ENCODE measurements at places on chromosomes 13 and 19.

GRCh38 chr13:78102121-78102677 is 183.6 kb upstream of the EDNRB start:
- DNase-seq, result no peak

GRCh38 chr19:3343619-3344502 is 22.5 kb upstream of the NFIC start:
- DNase-seq, result no peak

GRCh38 chr19:2590630-2591399 is 111.7 kb downstream of the GNG7 start:
- no peak for DNase-seq

DNA sequence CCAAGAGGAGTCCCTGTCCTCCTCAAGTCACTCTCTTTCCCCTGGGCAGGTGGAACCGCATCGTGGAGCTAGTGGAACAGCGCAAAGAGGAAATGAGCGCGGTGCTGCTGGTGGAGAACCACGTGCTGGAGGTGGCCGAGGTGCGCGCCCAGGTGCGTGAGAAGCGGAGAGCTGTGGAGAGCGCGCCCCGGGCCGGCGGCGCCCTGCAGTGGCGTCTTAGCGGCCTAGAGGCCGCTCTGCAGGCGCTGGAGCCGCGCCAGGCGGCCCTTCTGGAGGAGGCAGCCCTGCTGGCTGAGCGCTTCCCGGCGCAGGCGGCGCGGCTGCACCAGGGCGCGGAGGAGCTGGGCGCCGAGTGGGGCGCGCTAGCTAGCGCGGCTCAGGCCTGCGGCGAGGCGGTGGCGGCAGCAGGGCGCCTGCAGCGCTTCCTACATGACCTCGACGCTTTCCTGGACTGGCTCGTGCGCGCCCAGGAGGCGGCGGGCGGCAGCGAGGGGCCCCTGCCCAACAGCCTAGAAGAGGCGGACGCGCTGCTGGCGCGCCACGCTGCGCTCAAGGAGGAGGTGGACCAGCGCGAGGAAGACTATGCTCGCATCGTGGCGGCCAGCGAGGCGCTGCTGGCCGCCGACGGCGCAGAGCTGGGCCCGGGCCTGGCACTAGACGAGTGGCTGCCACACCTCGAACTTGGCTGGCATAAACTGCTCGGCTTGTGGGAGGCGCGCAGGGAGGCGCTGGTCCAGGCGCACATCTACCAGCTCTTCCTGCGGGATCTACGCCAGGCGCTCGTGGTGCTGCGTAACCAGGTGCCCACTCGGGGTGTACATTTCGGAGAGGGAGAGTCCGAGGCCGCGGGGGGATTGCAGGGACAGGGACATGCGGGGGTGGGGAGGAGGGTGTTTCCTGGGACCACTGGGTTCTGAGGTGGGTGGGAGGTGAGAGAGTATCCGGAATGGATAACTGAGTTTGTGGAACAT is 52.8 kb downstream of the SPTBN4 start:
- no peak for DNase-seq

- DNase-seq, result no peak
These were observed 516.1 kb downstream of the DACH1 start for GRCh38 chr13:71350886-71351285.

GRCh38 chr19:46373491-46374359 is 26.8 kb downstream of the PPP5C start:
- no peak for DNase-seq

GRCh38 chr13:52936806-52937205 is 88.4 kb upstream of the PCDH8 start:
- DNase-seq, result no peak

DNA sequence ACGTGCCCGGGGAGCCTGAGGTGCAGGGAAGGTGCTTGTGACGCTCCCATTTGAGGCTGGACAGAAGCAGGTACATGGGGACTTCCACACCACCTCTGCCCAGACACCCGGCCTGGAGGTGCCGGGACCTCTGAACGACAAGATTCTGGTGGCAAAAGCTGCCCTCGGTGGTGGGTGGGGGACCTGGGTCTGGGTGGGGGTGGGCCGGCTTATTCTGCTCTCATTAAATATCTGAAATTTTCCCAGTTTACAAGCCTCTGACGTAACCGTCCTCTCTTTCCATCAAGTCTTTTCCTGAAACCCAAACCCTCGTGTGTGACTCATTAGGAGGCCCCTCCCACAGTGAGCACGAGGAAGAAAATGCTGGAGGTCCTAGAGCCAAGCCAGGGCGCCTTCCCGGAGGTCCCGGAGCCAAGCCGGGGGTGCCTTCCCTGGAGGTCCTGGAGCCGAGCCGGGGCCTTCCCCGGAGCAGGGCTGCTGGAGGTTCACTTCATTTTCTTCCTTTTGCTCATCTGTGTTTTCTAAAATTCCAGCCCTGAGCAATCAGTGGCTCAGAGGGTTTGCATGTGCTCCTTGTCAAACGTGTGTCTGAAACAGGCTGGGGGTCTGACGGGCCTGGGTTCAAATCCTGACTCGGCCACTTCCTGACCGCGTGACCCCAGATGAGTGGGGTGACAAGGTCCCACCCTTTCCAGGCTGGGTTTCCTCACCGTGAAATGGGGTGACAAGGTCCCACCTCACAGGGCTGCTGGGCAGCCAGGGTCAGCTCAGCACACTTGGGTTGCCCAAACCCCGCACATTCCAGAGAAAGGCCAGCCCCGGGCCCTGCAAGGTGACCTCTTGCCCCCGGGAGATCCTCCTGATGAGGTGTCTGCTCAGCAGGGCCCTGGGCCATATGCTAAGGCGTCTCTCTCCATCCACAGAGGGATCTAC is 10.0 kb downstream of the CFD start:
- DNase-seq, result no peak

- DNase-seq, result no peak
These were observed 161.1 kb downstream of the KCTD15 start for GRCh38 chr19:33957804-33958203.

- no peak for DNase-seq
These were observed 141.4 kb upstream of the SGCG start for GRCh38 chr13:23039266-23039935.

DNA sequence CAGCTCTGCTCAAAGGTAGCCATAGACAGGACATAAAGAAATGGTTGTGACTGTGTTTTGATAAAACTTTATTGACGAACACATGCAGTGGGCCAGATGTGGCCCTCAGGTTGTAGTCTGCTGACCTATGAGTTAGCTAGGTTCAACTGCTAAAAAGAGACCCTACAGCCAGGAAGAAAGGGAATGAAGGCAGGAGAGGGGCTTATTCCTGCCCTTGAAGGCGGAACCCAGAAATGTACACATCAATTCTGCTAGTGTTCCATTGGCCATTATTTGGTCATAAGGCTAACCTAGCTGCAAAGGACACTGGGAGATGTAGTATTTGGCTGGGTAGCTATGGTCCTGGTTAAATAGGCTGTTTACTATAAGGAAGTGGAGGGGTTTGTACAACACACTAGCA is 18.0 kb downstream of the APBA3 start:
- DNase-seq, result no peak

DNA sequence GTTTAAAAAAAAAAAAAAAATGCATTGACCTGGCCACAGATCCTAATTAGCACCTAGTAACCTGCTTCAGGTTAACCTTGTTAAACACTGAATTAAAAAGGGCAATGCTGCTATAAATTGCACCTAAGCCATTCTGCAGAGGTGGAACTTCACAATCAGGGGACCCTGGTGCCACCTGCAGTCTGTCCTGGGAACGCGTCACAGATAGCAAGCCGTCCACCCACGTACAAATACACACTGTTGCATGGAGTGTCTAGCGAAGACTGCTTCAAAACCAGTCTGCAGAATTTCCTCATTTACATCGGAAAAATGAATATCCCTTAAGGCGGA is 169.3 kb downstream of the COL4A1 start:
- DNase-seq, result no peak

- no peak for DNase-seq
These were observed 5.3 kb downstream of the DENND1C start for GRCh38 chr19:6476155-6476895.

GRCh38 chr13:31107109-31107508 is 54.6 kb downstream of the HSPH1 start:
- no peak for DNase-seq

DNA sequence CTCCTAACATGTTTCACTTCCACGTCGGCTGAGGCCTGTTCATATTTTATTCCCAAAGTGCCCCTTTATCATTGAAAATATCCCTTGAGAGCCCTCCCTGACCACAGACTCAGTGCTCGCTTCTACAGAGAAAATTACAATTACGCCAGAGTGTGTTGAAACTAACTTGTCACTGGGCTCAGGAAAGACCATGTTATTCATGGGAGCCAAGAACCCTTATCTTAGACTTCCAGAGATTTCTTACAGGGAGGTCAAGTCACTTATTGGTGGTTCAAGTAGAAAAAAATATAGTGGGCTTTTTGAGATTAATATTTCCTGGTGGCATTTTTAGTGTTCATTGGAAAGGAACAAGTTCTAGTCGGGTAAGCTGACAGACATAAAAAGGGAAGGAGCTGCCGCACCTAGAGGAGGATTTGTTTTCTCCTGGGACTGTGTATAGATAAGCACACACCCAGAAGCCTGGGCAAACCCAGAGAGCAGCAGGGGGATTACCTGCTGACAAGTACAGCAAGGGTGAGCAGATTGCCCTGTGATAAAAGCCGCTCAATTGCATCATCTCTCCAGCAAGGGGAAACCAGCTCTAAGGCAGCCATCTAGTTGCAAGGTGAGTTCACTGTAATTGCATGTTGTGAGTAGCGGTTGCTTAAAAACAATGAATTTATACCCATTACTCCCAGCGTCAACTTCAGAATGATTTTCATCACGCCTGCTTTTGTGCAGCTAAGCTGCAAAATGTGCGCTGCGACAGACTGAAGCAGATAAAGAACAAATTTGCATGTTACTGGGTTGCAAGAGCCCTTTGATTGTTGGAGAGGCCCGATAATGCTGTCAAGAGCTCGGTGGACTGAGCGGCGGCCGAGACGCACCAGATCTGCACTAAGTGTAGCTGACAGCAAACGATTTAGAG is 46.2 kb downstream of the DCT start:
- no peak for DNase-seq

DNA sequence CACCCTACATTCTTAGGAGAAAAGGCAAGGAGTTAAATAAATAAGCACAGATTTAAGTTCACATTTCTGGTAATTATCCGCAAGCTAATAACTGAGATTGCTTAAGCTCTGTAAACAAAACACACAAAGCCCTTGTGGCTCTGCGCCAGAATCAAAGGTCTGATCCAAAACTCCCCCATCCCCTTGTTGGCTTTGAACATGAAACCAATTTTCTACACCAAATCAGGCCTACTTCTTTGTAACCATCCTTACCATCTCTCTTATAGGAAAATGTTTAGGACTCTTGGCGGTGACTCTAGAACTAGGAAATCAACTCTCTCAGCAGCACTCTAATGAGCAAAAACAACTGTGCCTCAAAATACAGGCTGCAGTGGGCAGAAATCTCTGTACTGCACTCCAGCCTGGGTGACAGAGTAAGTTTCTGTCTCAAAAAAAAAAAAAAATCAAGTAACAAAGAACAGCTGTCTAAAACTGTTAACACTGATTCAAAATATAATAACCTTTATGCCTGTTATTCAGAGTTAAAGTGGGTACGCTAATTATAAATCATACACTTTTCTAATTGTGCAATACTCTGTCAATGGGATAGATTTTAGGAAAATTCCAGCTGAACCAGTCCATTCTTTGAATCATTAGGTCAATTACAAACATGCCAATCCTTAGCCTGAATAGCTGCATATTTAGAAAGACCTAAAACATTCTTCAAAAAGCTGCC is 25.8 kb downstream of the ABCC4 start:
- no peak for DNase-seq

GRCh38 chr19:46599716-46600373 is 1.3 kb upstream of the CALM3 start:
- no peak for DNase-seq

DNA sequence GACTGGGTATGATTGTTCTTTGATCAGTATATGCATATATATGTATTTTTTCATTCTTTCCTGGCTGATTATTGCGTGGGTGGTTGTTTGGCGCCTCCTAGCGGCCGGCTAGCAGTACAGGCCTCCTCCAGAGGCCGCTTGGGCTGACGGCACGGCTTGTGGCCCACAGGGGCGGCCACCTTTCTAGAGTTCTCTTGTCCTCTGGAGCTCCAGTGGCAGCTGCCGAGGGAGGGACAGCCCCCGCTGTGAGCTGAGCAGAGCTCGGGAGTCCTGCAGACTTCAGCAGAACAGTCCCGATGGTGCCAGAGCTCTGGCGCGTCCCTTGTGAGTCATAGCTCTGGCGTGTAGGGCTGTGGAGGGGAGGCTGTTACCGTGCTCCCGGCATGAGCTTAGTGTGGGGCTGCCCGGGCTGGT is 22.5 kb upstream of the ZNF429 start:
- no peak for DNase-seq

GRCh38 chr19:3944018-3944721 is 11.3 kb downstream of the NMRK2 start:
- no peak for DNase-seq

DNA sequence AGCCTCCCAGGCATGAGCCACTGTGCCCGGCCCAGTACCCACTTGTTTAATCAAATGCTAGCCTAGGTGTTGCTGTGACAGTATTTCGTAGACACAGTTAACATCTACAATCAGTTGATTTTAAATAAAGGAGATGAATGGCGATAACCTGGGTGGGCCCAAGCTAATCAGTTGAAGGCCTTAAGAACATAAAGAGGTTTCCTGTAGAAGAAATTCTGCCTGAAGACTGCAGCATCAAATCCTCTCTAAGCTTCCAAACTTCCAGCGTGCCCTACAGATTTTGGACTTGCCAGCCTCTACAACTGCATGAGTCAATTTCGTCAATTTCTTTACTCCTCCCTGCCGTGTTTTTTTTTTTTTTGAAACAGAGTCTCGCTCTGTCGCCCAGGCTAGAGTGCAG is 13.2 kb upstream of the SULT2A1 start:
- no peak for DNase-seq

- no peak for DNase-seq
These were observed 9.6 kb downstream of the MIR17HG start for GRCh38 chr13:91356919-91357612.

DNA sequence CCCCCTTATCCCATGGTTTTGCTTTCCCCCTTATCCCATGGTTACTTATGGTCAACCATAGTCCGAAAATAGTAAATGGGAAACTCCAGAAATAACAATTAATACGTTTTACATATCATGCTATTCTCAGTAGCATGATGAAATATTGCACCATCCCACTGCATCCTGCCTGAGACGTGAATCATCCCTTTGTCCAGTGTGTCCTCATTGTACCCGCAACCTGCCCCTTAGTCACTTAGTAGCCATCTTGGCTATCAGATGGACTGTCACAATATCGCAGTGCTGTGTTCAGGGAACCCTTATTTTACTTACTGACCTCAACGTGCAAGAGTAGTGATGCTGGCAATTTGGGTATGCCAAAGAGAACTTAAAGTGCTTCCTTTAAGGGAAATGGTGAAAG is 10.5 kb upstream of the NBEA start:
- DNase-seq, result no peak

GRCh38 chr13:53045189-53045588 is 16.6 kb downstream of the OLFM4 start:
- DNase-seq, result no peak

GRCh38 chr13:87356314-87356713 is 314.9 kb upstream of the SLITRK5 start:
- no peak for DNase-seq

- DNase-seq, result no peak
These were observed 1.6 kb upstream of the TPM4 start for GRCh38 chr19:16074488-16075365.

All from cerebellar nuclear complex (tissue), 1 donor.